ENCODE measurements at places on chromosomes 11 and 22.

DNA sequence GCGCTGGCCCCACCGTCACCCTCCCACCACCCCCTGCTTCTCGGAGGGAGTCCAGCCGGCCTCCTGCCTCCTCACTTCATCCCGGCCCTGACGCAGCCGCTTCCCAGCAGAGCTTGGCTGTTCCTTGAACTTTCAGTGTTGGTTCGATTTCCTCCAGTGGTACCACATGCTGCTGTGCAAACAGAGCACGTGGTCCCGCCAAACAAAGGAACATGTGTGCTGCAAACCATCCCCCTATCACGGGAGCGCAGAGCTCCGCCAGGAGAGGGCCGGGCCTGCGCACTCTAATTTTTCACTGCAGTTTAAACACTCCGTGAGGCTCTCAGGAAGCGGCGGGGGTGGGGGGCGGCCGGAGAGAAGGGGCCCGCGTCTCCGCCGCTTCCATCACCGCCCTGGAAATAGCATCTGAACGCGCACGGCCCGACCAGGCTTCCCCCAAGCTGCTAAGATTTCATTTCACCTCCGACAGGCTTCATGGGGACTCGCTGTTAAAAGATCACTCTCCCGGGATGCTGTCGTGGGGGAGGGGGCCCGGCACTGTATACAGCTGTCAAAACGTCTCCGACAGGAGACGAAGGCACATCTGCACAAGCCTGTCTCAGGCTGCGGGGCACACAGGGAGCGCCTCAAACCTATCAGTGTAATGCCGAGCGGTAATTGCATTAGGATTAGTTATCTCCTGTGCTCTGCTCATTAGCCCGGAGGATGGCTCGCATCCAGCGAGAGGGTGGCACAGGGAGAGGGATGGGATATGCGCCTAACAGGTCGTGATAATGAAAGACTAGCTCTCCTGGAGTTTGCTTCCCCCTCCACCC is 269.9 kb upstream of the SORL1-AS1 start:
- DNase-seq, result peak; percentile 50

DNA sequence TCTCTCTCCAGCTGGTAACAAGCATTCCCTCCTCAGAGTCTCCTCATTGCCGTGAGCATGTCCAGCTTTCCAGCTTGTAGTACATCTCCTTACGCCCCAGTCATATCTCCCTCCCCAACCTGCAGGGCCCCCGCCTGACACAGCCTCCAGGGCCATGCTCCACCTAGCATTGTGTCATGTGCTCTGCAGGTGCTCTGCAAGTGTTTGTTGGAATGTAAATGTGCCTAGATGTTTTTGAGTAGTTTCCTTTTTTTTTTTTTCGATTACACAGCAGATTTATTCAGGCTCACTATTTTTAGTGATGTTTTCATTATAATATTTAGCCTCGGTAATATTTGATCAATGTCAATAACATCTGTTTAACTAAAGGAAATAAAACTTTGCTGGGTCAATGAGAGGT is 82.5 kb downstream of the NCAM1 start:
- no peak for DNase-seq

DNA sequence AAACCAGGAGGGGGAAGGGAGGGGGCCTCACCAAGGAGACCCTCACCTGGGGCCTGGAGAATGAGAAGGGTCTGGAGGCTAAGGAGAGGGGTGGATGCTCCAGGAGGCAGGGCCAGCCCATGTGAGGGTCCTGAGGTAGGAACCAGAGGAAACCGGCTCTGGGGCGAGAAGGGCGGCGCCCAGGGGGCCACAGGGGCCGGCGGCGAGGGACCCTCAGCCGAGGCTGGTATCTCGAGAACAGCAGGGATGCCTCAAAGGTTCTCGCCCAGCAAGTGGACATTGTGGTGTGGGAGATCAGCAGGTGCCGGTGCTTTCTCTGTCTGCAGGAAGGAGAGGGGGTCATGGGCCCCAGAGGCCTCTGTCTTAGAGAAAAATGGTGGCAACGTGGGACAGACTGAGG is 47.9 kb downstream of the CDKN1C start:
- DNase-seq, result no peak

DNA sequence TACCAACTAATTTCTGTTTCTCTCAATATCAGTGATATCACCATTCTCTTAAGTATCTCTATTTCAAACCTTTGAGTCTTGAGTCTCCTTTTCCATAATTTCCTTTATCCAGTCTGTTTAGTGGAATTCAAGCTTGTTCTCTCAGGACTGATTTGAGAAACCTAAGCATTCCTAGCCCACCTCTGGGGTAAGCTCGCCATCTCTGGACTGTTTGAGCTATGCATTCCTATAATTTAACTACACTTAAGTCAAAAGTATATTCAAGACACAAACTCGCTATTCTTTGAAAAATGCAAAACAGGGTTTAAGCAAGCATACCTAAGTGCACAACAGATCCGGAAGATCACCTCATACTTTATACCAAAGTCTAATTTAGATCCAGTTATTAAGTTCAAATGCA is 2.1 kb upstream of the DLAT start:
- no peak for DNase-seq

DNA sequence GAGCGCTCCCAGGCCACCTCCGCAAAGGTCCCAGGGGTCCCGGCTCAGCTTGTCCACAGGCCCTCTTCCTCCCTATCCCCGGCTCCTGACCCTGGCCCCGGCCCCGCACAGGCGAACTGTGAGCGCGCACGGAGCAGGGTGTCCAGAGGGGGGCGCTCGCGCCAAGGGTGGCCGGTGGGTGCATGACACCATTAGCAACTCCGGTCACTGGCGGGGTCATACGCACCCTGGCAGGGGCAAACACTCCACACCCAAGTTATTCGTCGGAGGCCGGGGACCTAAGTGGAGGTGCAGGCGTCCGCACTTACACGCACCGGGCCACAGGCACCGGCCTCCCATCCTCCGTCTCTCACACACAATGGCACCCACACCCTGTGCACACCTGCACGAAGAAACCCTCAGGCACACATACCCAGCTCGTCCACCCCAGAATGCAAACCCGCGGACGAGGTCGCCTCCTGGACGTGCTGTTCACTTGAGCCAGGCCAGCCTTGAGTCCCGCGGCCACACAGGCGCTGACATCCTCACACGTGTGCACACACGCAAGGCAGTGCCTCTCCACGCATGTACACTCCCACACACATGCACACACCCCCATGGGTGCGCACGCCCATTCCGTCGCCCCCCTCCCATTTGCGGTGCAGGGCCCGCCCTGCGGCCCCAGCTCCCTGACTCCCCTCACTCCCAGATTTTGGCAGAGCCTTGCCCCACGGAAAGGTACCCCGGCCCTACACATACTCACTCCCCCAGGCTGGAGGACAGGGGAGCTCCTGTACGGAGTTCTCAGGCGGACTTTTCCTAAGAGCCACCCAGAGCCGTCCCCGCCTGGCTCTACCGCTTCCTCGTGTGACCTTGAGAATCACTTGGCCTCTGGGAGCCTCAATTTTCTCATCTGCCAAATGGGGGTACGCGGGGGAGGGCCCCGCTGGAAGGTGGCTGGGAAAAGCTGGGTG is at the start of gene RASGRP2:
RASGRP2 (minus strand) TSS at position 552 of the 953 bp plus-strand sequence. CDS start 1,276 bp downstream, outside the sequence.
- no peak for DNase-seq

DNA sequence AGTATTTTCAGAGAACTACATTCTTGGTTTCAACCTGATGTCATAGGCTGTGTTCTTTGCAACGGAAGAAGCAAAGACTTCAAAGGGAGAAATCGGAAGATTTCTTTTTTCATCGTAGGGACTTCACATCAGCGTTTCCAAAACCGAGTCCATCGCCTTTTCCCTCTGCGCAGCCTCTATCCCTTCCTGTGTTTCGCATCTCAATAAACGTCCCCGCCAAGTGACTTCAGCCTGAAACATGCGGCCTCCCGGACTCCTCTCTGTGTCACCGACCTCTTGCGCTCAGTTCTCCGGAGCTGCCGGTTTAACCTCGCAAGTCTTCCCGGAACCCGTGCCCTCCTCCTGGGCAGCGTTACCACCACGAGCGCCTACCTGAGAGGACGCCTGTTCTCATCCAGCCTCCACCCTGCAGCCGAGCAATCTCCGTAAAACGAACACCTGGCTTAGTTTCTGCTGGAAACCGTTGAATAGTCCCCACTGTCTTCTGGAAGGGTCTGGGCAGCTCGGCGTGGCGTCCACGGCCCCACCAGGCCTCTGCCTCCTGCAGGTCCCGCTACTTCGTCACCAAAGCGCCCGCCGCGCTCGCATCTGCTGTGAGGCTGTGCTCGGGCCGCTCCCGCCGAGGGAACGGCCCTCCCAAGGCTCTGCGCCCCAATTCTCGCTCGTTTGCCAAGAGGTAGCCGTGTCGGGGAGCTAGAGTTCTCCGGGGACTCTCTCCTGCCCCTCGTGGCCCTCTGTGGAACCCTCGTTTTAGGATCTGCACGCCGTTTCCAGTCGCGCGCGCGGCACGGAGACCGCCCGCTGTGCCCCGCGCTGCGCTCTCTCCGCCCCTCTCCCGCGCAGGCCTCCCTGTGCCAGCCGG is at the start of gene GLB1L3:
GLB1L3 (plus strand) TSS at position 846 of the 862 bp plus-strand sequence. CDS start 362 bp downstream, outside the sequence.
- no peak for DNase-seq

DNA sequence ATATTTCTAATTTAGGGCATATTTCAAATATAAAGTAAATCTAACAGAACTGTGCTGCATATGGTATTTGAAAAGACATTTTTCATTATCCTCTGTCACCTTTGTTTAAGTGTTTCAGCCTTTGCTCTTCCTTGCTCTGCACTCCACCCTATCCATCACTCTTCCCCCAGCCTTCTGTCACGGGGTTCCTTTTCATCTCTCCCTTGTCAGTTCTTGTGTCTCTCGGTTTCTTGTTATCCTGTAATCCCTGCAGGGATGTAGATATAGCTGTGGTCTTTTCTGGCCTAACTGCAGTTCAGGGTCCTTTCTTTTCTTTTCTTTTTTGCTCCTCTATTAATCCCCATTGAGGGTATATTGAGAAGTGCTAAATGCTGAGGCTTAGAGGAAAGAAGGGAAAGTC is 261.9 kb downstream of the DCDC1 start:
- no peak for DNase-seq

- DNase-seq, result peak; percentile 84
Measured at GRCh38 chr11:34044664-34045485, 6.7 kb upstream of the CAPRIN1 start.

GRCh38 chr11:134266841-134267251 is 9.3 kb upstream of the GLB1L3 start:
- no peak for DNase-seq

DNA sequence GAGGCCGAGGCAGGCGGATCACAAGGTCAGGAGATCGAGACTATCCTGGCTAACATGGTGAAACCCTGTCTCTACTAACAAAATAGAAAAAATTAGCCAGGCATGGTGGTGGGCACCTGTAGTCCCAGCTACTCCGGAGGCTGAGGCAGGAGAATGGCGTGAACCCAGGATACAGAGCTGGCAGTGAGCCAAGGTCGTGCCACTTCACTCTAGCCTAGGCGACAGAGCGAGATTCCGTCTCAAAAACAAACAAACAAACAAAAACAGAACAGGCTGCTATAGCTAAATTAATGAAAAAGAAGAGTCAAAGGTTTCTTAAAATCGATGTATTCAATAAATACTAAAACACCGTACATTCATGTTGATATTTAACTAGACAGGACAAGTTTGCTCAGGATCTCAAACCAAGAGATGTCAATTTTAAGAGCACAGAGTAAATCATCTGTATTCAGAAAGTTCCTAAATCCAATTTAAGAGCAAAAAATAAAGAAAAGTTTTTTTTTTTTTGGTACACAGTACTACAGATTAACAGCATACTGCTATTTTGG is 59.9 kb downstream of the NUP98 start:
- no peak for DNase-seq

DNA sequence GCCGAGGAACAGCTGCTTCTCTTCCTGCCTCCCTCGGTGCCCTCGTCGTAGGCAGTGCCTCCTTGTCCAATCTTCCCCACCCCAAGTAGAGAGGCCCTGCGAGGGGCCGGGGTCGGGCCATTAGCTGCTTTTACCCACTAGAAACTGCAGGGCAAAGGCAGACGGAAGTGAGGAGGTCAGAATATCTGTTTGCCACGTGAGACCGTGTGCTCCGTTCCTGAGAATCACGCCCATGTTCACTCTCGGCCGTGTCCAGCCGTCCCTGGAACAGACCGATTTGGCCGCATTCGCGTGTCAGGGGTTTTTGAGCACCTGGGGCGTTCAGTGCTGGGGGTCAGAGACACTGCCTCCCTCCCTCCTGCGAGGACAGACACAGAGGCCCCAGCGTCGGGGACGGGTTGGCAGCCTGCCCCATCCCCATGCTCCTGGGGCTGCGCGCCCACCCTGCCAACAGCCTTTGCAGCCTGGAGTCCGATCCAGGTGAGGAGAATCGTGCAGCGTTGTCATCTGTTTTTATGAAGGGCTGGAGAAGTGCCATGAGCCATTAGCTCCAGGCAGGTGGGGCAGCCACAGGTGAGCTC is 982.2 kb downstream of the BRD1 start:
- no peak for DNase-seq

DNA sequence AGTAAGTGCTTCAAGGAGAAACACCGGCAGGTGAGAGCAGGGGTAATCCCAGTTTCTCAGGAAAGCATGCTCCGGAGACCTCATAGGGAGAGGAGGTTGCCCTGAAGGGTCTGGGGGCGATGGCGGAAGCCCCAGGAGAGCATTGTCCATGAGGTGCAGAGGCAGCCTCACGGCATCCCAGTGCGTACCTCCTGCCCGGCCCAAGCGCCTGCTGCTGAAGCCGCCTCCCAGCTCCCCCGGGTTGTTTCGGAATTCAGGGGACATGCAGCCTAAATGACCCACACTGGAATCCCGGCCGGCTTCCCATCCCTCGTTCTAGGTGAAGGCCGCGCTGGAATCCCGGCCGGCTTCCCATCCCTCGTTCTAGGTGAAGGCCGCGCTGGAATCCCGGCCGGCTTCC is 2.7 kb downstream of the ZBED4 start:
- DNase-seq, result no peak

DNA sequence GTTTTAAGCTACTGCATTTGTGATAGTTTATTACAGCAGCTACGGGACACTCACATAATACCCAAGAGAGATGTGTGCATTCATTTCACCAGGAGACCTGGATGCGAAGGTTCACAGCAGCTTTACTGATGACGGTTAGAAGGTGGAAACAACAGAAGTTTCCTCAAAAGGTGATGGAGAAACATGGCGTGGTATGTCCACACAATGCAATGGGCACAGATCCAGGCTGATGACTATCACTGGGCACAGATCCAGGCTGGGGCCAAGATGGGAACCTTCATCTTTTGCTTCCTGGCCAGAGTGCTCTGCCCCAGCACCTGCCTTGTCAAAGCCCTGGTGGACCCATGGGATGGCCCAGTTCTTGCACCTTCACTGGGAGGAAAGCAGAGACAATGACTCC is 30.6 kb upstream of the RFPL3 start:
- DNase-seq, result no peak

GRCh38 chr11:76666408-76666807 is 4.1 kb downstream of the LRRC32 start:
- no peak for DNase-seq

DNA sequence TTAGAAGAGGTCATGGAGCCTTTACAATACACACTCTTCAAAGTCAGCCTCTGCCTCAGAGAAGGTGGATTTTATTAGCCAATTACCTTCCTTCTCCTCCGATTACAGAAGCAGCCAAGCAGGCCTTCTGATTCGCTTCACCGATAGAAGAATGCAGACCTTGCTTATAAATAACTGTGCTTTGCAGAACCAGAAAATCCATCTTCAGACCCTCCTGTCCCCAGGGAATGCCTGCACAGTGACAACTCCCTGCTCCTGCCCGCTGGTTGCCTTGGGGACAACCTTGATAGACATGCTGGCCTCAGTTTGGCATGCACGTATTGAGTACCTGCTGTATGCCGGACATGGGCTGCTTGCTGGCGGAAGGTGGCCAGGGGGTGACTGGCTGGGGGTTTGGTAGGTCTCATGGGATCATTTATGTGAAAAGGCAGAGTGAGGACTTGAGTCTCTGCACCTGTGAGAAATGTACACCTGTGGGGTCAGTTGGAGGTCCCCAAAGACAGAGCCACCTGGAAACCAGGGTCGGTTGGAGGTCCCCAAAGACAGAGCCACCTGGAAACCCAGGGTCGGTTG is 1238.7 kb downstream of the BRD1 start:
- no peak for DNase-seq
